ENCODE measurements at places on chromosomes 7 and 10.

GRCh38 chr7:102072636-102073209 is 213.9 kb upstream of the SH2B2 start:
- DNase-seq = no peak

- DNase-seq = no peak
Measured at GRCh38 chr10:97280783-97281182, 11.7 kb downstream of the ARHGAP19 start.

DNA sequence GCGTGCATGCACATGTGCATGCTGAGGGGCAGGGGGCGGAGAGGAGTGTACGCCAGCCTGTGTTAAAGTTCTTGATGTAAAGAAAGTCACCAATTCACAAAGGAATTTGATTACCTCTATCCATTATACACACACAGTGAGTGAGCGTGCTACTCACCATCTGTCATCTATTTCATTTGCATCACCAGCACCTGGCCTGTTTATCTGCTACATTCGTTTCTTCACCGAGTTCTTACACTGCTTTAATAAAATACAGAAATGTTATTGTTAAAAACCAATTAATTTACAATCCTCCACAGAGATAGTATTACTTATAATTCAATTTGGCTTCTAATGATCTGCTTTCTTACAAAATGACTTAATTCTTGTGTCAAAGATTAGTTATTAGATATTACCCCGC is 32.6 kb downstream of the NEUROD6 start:
- DNase-seq = no peak

DNA sequence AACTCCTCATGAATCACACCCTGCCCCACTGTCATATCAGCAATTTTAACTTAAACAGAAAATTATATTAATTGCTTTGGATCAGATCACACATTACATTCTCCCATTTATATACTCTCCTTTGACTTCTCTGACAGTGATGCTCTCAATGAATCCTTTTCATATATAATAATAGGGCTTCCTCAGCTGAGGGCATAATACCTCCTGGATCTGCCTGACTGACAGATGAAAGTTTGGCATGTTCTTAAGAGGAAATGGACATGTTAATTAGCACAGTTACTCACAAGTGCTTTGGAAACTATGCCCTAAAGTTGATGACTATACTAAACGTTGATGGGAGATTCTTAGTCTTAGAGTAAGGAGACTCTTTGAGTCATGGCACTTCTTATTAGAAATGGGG is 478.2 kb upstream of the LRRN3 start:
- no peak for DNase-seq

DNA sequence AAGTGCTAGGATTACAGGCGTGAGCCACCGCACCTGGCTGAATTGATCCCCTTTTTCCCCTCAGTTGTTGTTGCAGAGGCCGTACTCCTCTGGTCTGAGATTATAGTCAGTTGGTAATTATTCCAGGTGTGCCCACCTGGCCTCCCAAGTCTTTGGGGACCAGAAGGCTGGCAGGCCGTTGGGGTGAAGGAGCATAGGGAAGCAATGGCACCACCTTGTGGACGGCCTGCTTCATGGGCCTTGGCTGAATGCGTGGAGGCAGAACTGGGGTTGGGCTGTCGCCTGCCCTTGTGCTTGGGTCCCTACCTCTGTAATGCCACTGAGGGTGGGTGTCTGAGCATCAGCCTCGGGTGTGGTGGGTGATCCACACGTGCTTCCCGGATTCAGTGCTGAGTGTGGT is 125.7 kb downstream of the RGS10 start:
- no peak for DNase-seq

DNA sequence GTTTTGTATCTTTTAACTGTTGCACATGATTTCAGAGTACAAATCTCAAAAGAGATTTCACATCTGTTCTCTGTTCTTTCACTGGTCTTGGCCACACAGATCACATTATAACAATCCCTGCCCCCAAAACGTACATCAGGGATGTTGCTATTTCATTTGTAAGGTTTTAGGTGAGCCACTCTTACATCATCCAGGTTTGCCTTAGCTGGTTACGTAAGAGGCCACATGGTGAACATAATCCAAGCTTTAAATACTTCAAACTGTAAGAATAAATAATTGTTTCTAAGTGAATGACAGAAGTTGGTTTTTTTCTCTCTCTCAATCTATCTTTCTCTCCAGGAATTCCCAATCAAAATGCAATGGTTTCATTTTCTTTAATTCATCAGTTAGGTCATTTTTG is 245.9 kb upstream of the HGF start:
- no peak for DNase-seq

DNA sequence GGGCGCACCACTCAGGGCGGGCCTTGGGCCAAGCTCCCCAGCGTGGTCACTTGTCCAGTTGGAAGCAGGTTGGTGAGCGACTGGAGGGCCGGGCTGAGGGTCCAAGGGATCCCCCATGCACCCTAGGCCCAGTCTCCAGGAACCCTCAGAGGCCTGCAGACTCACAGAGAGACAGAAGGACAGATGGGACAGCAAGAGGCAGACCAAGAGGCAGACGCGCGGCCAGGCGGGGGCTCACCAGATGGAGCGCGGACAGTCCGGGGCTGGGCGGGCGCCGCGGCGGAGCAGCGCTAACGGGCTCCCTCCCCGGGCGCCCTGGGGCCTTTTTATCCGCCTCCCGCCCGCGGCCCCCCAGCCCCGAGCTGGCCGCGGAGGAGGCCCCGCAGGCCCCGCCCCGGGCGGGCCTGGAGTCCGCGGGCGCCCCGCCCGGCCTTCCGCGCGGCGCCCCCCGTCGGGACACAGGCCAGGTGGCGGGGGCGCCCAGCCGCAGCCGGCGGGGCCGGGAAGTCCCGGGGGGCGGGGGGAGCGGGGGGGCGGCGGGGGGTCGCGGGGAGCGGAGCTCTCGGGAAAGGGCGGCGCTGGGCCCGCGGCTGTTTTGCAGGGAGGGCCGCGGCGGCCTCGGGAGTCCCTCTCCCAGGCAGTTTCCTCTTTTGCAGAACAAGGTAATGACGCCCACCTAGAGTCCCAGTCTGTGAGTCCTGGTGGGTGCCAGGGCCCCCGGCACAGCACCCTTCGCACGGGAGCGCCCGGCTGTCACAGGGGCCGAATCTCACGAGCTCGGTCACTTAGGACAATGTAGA is at the start of gene LOXL4:
Gene LOXL4 (minus strand): TSS at position 301 of the 800 bp plus-strand sequence. CDS start 5,175 bp downstream, outside the sequence.
- DNase-seq = no peak

- DNase-seq = no peak
Measured at GRCh38 chr10:30285970-30286369, 63.1 kb downstream of the MTPAP start.

- no peak for DNase-seq
Measured at GRCh38 chr10:65194555-65194954, 1673.4 kb downstream of the REEP3 start.

GRCh38 chr10:56662765-56663447 is 301.8 kb upstream of the ZWINT start:
- no peak for DNase-seq

DNA sequence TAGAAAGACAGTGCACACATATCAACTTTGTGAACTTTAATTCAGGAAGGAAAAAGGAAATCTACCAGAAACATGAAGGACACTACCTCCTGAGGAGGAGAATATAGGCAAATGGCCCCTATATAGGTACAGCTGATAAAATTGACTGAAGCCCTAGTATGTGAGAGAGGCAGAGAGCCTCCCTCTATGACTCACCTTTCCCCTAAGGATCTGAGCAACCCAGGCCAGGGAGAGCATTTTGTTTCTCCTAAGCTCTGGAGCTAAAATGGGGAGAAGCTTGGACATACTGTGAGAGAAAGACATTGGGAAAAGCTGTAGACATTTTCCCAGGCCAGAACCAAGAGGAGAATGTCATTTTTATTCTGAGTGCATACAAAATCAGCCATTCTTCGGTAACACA is 303.5 kb downstream of the AHR start:
- no peak for DNase-seq

- DNase-seq = no peak
Measured at GRCh38 chr10:100566561-100566960, 30.8 kb downstream of the HIF1AN start.

DNA sequence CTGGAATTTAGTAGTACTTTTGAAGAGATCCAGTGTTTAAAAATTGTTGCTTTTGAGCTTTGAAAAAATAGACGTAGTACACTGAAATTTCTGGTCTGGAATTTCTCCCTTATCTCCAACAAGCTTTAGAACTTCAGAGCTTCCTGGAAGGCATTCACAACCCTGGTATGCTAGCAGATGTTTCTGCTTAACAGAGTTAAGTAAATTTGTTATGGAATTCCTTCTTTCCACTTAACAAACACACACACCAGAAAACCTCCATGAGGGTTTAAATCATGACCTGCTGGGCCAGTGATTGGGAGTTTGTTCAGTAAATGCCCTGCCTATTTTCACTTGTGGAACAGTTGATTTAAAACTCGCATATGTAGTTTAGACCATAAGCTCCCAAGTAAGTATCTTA is 13.7 kb downstream of the ASB15 start:
- DNase-seq = no peak

DNA sequence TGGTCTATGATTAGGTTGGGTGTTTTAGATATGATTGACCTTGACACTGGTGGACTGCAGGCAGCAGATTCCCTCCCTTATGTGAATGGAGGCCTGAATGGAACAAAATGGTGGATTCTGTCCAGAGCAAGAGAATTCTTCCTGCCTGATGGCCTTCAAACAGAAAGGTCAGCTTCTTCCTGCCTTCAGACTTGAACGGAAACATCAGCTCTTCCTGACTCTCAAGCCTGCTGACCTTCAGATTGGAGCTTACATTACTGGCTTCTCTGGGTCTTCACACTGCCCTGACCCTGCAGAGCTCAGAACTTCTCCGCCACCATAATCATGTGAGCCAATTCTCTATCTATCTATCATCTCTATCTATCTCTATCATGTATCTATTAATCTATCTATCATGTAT is 111.6 kb downstream of the RAMP3 start:
- no peak for DNase-seq

- DNase-seq = no peak
Measured at GRCh38 chr7:1295776-1296355, 63.2 kb downstream of the UNCX start.

DNA sequence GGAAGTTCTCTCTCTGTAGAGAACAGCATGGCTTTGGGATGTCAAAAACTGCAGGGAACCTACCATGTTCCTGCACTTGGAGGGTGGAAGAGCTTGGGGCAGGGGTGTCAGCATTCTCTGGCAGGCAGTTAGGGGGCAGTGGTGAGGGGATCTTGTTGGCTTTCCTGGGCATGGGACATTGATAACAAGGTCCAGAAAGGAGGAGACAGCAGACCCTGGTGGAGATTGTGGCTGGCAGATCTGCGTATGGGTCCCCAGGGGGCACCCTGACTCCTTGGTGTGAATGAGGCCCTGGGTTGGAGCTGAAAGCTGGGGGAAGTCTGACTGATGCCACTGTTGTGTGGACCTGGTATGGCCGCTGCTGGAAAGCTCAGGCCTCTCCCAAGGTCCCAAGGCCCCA is 22.9 kb upstream of the CAMK2B start:
- DNase-seq = no peak

DNA sequence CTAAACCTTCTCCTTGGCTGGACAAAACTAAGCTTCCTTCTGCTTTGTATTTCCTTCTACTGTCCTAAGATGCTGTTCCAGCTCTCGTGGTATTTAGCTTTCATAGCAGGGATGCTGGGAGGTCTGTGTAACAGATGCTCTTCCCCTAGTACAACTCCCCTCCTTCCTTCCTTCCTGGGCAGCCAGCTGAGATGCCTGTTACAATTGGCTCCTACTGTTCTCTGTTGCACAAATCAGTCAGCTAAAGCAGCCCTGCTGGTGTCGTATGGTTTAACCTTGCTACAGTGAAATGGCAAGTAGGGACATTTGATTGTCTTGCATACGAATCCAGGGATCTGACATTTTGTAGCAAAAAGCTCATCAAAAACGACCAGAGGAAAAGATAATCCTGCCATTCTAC is 143.8 kb downstream of the ARHGAP21 start:
- DNase-seq = no peak

GRCh38 chr10:113111900-113112853 is 162.1 kb downstream of the TCF7L2 start:
- no peak for DNase-seq

- no peak for DNase-seq
Measured at GRCh38 chr10:34462993-34463392, 352.1 kb downstream of the PARD3 start.

DNA sequence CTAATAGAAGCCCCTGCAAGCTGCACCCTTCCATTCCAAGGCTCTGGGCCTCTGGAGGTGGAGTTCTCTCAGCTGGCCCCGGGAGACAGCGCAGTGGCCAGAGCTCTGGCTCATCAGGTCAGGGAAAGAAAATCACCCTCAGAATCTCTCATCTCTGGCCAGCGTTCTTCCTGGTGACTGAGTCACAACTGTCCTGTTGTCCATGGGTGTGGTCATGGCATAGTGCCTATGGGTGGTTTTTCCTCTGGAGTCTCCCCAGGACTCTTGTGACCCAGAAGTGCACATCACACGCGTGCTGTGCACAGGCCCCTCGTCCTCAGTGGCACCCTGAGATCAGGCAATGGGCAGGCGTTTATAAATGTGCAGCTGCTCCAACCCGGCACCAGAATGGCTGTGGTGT is 27.4 kb upstream of the FXYD4 start:
- no peak for DNase-seq

GRCh38 chr7:37491919-37492694 is 43.4 kb upstream of the ELMO1 start:
- no peak for DNase-seq

GRCh38 chr7:27777662-27778061 is 37.7 kb downstream of the TAX1BP1 start:
- DNase-seq = no peak

- DNase-seq = no peak
Measured at GRCh38 chr10:58577437-58577777, 64.7 kb downstream of the BICC1 start.

GRCh38 chr10:122466951-122467381 is 5.6 kb downstream of the HTRA1 start:
- no peak for DNase-seq

- DNase-seq = no peak
Measured at GRCh38 chr10:125144206-125144605, 16.2 kb downstream of the CTBP2 start.

DNA sequence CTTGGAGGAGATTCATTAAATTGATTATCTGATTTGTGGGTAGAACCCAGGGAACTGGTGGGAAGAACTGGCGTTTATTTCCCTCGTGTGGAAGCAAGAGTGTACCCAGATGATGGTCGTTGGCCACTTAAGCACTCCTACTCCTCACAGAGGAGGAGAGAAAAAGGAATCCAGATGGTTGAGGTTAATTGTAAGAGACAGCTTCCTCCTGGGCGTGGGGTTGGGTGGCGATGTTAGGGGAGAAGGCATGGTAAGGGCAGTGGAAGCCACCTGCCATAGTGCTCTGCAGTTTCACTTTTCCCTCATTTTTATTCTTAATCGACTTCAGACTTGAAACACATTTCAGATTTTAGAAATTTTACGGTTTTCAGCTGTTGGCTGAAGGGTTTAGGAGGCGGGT is 104.1 kb downstream of the DOCK1 start:
- no peak for DNase-seq
